RWPE2 (cell line): ENCODE measurements at places on chromosomes 5 and 9.
A peak's percentile ranks its signal among the peaks of the same experiment; 100 is the strongest.

GRCh38 chr5:31626156-31626555 is 12.8 kb upstream of the PDZD2 start:
- no peak for DNase-seq
- no peak overlapping the region for H3K4me3 ChIP-seq

DNA sequence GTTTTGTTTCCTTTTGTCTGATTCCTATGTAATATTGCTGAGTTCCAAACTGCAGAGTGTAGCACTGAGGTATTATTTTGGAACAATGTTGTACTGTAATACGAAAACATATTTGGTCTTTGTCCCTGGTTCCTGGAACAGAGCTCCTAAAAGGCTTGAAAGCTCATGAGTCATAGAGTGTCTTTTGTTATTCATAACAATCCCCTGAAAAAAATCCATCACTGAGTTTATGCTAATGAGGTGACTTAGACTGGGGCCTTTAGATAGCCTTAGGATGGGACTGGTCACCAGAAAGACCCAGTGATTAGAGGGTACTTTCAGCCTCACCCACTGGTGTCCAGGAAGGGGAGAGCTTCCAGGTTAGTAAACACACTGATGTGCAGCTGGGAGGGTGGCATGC is 132.7 kb upstream of the POU5F2 start:
- no peak overlapping the region for H3K4me3 ChIP-seq
- no peaks in the 10 kb centered on the region for H3K36me3 ChIP-seq
- no peak overlapping the region for H3K27ac ChIP-seq
- no peak for DNase-seq

DNA sequence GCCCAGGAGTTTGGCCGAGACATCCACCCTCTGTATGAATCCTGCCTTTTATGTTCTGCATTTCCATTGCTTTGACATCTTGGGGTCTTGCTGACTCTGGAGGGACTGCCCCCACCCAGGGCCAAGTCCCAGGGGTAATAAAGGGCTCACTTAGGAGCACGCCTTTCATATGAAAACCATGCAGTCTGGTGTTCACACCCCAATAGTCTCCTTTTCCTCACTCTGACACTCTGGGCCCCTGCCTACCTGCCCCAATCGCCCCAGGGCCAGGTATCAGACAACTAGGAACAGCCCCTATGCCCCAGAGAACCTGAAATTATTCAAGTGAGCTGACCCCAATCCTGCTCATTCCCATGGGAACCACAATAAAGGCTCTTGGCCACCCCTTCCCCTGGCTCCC is 33.1 kb upstream of the RAPGEF1 start:
- H3K4me1 ChIP-seq = no peaks in the 10 kb centered on the region
- no peak overlapping the region for H3K27ac ChIP-seq
- H3K36me3 ChIP-seq = no peaks in the 10 kb centered on the region
- no peaks in the 10 kb centered on the region for H3K27me3 ChIP-seq
- no peak overlapping the region for H3K4me3 ChIP-seq

- H3K4me1 ChIP-seq = peaks cover 3% of the 10 kb centered on the region
- H3K27me3 ChIP-seq = no peaks in the 10 kb centered on the region
- H3K4me3 ChIP-seq = no peak overlapping the region
- no peak overlapping the region for H3K27ac ChIP-seq
These were observed 52.8 kb downstream of the SAXO1 start for GRCh38 chr9:18980189-18980588.

- peaks cover 4% of the 10 kb centered on the region for H3K27me3 ChIP-seq
- H3K4me1 ChIP-seq = peaks cover 9% of the 10 kb centered on the region
- DNase-seq = no peak
These were observed 1.9 kb downstream of the ISOC1 start for GRCh38 chr5:129096382-129096991.

DNA sequence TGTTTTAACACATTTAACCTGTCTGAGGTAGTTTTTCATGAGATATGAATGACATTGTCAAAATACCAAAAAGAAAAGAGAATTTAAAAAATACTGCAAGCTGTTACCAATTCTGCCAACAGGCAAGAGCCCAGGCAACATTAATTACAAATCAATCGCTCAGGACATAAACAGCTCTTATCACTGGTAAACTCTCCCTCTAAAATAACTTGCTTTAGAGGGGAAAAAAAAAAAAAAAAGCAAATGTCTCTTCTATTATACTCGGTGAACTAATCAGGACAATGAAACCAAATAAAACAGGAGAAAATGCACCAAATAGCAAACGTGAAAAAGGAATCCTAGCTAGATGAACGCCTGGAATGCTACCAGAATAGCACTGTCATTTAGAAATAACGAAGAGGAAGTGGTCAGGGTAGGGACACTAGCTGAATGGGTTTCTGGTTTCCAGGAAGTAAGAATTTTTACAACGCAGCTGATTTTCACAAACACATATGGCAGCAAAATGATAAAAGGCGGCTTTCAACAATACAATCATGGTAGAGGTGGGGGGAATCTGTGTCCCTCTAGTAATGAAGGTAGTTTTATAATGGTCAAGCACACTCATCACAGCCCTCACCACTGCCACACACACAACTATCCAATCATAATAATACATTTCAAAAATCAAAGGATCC is 94.9 kb downstream of the DENND1A start:
- H3K36me3 ChIP-seq = no peaks in the 10 kb centered on the region
- no peak overlapping the region for H3K4me3 ChIP-seq
- H3K4me1 ChIP-seq = no peaks in the 10 kb centered on the region

DNA sequence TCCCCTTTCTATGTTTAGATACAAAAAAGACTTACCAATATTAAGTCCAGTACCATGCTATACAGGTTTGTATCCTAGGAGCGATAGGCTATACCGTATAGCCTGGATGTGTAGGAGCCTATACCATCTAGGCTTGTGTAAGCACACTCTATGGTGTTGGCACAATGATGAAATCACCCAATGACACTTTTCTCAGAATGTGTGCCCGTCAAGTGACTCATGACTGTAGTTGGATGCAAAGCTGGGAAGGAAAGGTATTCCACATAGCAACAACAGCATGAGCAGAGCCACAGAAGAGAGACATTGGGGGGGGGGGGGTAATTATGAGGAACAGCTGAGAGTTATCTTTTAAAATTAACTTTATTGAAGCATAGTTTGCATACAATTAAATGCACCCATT is 63.2 kb downstream of the TTLL11 start:
- H3K36me3 ChIP-seq = no peaks in the 10 kb centered on the region
- no peaks in the 10 kb centered on the region for H3K27me3 ChIP-seq
- no peak overlapping the region for H3K27ac ChIP-seq
- no peaks in the 10 kb centered on the region for H3K4me1 ChIP-seq

- DNase-seq = no peak
- H3K27me3 ChIP-seq = peaks cover 3% of the 10 kb centered on the region
- H3K27ac ChIP-seq = no peak overlapping the region
- no peaks in the 10 kb centered on the region for H3K4me1 ChIP-seq
- H3K36me3 ChIP-seq = no peaks in the 10 kb centered on the region
These were observed 263.4 kb downstream of the TMEM232 start for GRCh38 chr5:110463106-110463505.

- no peak for DNase-seq
- no peaks in the 10 kb centered on the region for H3K4me1 ChIP-seq
- no peaks in the 10 kb centered on the region for H3K27me3 ChIP-seq
These were observed 46.4 kb downstream of the RBM27 start for GRCh38 chr5:146249801-146250200.

GRCh38 chr5:52024359-52024758 is 641.1 kb downstream of the ISL1 start:
- no peaks in the 10 kb centered on the region for H3K36me3 ChIP-seq
- H3K27ac ChIP-seq = no peak overlapping the region
- H3K4me1 ChIP-seq = no peaks in the 10 kb centered on the region

- H3K4me1 ChIP-seq = no peaks in the 10 kb centered on the region
- no peak overlapping the region for H3K27ac ChIP-seq
- no peaks in the 10 kb centered on the region for H3K36me3 ChIP-seq
- H3K27me3 ChIP-seq = no peaks in the 10 kb centered on the region
These were observed 6.8 kb upstream of the SLC2A6 start for GRCh38 chr9:133485531-133486260.

- peak overlapping the region; percentile 51 for H3K4me3 ChIP-seq
- H3K4me1 ChIP-seq = peaks cover 3% of the 10 kb centered on the region
- DNase-seq = no peak
- H3K36me3 ChIP-seq = 0 out of 2 replicates have a peak, but pooled peaks cover 2% of the 10 kb centered on the region
These were observed 1.2 kb downstream of the JAK2 start for GRCh38 chr9:4986296-4986695.

DNA sequence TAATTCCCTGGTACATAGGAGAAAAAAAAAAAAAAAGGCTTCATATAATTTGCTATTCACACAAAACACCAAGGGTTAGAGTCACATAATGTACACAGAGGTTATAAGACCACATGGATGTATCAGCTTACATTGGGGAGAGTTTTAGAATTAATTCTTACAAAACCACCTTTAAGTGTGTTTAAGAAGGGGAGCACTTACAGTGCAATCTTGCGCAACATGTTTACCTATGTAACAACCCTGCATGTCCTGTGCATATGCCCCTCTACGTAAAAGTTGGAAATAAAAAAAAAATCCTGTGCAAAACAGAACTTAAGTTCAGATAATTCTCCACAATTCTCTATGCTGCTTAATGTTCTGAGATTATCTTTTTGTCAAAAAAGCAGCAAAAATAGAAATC is 190.0 kb downstream of the DENND1A start:
- no peaks in the 10 kb centered on the region for H3K36me3 ChIP-seq
- H3K4me1 ChIP-seq = no peaks in the 10 kb centered on the region
- H3K27ac ChIP-seq = no peak overlapping the region
- H3K27me3 ChIP-seq = no peaks in the 10 kb centered on the region
- no peak for DNase-seq
- H3K4me3 ChIP-seq = no peak overlapping the region

DNA sequence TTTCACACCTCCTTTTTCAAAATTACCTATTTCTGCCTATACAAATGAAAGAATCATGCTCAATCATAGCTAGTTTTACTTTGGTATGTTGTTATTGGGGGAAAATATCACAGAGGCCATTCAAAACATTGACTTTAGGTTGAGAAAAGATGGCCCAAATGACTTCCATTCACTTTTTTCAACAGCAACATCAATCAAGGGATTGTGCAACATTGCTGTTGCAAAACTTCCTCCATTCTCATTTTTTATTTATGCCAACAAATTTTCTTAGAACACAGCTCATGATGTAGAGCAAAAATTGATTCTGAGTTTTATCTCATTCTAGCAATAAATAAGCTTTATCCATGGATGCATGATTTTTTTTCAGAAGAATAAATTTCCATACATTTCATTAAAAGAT is 93.6 kb upstream of the RORB start:
- no peaks in the 10 kb centered on the region for H3K36me3 ChIP-seq
- DNase-seq = no peak
- H3K4me3 ChIP-seq = no peak overlapping the region
- no peak overlapping the region for H3K27ac ChIP-seq

DNA sequence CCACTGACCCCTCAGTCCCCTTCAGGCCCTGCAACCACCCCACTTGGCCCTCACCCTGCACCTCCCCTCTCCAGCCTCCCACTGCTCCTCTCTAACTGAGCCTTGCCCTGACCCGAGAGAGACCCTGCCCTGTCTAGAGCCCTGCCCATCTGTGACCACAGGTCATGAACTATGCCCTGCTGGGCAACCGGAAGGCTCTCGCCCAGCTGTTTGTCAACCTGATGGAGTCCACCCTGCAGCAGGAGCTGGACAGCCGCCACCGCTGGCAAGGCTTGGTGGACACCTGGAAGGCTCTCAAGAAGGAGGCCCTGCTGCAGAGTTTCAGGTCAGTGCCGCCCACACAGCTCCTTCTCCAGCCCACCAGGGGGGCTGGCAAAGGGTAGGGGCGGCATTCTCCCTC is 9.4 kb downstream of the CCDC180 start:
- no peak overlapping the region for H3K4me3 ChIP-seq
- no peaks in the 10 kb centered on the region for H3K36me3 ChIP-seq
- H3K27me3 ChIP-seq = no peaks in the 10 kb centered on the region
- no peak overlapping the region for H3K27ac ChIP-seq

DNA sequence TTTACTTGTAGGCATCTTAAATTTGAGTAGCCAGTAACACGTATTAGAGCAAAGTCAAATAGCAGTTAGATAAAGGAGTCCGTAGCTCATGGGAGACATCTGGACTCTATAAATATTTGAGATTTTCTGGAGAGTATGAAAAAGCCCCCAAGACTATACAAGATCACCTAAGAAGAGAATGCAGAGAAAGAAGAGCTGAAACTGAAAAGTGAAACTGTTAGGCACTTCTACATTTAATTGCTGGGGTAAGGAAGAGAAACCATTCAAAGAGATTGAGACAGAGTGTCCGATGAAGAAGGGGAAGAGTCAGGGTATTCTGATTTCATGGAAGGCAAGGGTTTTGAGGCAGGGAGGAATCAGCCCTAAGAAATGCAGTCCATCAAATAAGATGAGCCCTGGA is 2372.1 kb downstream of the MAT2B start:
- peaks cover 4% of the 10 kb centered on the region for H3K27me3 ChIP-seq
- no peaks in the 10 kb centered on the region for H3K36me3 ChIP-seq
- H3K4me1 ChIP-seq = no peaks in the 10 kb centered on the region
- H3K4me3 ChIP-seq = no peak overlapping the region
- H3K27ac ChIP-seq = no peak overlapping the region
- DNase-seq = no peak

DNA sequence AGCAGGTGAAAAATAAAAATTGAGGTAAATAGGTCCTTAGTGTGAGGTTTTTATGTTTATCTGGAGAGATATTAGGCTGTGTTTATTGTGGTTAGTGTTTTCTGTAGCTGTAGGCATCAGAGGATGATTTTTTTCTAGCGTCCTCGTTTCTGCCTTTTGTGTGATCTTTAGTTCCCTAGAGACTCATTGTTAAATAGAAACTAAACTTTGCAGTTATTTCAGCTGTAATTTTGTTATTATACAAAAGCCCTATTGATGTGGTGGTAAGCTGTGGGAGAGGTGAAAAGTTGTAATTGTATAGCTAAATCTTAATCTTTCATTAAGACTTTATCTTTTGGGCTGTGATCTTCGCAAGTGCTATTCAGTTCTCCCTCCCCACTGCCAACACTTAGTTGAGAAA is 340.3 kb downstream of the CYLC2 start:
- H3K27ac ChIP-seq = no peak overlapping the region
- DNase-seq = no peak
- no peaks in the 10 kb centered on the region for H3K27me3 ChIP-seq
- no peak overlapping the region for H3K4me3 ChIP-seq
- H3K4me1 ChIP-seq = no peaks in the 10 kb centered on the region
